ENCODE measurements at places on chromosomes 7 and 10.

DNA sequence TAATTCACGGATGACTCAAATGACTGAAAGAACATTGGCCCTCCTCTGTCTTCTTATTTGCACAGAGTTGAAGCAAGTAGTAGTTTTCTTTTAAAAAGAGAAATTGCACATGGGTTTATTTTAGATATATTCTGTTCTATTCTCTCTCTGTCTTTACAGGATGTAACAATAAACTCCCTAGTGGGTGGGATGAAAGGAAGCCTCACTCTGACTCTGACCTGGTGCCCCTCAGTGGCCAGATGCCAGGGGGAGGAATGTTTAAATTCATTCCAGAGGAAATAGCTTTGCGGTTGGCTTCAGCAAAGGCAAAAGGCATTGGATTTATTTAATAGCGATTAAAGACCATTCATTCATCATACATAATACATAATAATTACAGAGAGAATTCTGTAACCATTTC, 156.4 kb upstream of the MTPN start:
- DNase-seq, result no peak

DNA sequence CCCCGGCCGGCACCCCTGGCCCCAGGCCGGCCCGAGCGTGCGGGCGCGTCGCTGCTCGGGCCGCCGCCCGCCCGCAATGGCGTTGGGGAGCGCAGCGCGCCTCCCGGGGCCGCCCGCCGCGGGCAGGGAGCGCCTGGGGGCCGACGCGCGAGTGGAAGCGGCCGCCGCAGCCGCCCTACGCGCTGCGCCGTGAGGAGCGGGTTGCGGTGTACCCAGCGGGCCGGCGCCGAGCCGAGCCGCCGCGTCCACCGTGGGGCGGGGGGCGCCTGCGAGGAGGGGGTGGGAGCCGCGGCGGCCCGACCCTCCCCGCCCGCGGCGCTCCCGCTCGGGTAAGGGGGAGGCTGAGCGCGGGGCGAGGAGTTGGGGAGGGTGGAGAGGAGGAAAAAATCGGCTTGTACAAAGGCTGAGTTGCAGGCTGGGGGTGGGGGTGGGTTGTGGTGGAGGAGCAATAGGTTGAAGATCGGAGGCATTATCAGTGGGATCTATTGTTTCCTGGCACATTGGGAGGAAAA, 473 bp downstream of the PPP1R9A start:
- DNase-seq, result peak; percentile 16

- DNase-seq, result no peak
These were observed 107.2 kb upstream of the FAM180A start for GRCh38 chr7:135855846-135856245.

GRCh38 chr10:90591629-90592028, 266.2 kb downstream of the HTR7 start:
- DNase-seq, result no peak

DNA sequence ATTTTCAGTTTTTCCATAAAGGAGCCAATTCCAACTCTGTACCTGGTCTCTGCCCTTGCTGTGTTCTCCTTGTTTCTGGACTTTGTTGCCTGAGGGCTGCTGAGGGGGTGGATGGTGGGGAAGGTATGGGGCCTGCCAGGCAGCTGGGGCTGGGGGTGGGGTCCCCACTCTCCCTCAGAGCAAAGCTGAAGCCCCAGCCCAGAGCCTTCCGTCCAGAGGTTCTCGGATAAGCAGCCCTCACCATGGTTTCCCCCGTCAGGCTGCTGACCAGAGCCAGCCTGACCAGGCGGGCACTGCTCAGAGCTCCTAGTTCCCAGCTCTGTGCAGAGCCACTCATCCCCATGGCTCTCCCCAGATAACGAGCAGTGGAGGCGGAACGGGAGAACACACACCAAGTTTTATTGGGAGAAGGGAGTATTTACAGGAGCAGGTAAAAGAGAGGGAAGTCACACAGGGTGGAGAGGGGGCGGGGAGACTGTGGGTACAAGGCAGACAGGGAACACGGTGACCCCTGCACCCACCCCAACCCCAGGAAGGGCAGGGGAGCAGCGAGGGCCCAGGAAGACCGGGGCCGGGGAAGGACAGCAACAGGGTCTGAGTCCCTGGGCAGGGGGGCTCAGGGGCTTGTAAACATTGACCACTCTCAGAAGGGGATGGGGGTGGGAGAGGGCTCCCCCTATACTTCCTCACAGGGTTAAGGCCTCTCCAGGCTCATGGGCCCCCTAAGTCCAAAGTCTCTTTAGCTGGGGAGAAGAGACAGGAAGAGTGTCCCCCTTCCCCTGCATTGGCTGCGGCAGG, 5.8 kb downstream of the GNB2 start:
- DNase-seq, result peak; percentile 8

- no peak for DNase-seq
These were observed 56.2 kb upstream of the ATP6V0A4 start for GRCh38 chr7:138854115-138854645.

DNA sequence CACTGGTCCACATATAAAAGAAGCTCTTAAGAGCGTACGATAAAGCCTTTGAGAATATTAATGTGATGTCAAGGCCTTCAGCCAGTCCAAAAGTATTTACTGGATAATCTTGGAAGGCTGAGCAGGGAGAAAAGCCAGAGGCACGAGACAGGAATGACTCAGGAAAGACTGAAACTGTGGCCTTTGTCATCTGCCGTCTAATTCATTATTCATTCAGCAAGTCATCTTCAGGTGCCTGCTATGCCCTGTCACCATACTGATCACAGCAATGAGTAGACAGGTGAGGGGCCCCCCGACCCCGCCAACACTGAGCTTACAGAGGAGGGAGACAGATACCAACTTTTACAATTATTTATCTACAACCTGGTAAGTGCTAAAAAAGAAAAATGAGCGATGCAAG, 78.9 kb downstream of the VOPP1 start:
- DNase-seq, result no peak

GRCh38 chr10:28640551-28640950, 36.8 kb upstream of the BAMBI start:
- DNase-seq, result no peak

- DNase-seq, result no peak
These were observed 21.6 kb upstream of the UPP1 start for GRCh38 chr7:48067475-48067874.

DNA sequence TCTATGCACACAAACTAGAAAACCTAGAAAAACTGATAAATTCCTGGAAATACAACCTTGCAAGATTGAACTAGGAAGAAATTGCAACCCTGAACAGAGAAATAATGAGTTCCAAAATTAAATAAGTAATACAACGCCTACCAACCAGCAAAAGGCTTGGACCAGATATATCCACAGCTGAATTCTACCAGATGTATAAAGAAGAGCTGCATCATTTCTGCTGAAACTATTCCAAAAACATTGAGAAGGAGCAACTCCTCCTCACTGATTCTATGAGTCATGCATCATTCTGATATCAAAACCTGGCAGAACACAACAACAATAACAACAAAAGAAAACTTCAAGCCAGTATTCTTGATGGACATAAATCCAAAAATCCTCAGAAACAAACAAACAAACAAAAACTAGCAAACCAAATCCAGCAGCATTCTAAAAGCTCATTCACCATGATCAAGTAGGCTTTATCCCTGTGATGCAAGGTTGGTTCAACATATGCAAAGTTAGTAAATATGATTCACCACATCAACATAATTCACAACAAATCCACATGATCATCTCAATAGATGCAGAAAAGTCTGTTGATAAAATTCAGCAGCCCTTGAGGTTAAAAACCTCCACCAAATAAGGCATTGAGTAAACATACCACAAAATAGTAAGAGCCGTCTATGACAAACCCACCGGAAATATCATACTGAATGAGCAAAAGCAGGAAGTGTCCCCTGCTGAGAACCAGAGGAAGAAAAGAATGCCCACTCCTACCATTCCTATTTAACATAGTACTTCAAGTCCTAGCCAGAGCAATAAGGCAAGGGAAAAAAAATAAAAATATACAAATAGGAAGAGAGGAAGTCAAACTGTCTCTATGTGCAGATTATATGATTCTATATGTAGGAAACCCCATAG, 98.2 kb downstream of the PCDH15 start:
- DNase-seq, result no peak

DNA sequence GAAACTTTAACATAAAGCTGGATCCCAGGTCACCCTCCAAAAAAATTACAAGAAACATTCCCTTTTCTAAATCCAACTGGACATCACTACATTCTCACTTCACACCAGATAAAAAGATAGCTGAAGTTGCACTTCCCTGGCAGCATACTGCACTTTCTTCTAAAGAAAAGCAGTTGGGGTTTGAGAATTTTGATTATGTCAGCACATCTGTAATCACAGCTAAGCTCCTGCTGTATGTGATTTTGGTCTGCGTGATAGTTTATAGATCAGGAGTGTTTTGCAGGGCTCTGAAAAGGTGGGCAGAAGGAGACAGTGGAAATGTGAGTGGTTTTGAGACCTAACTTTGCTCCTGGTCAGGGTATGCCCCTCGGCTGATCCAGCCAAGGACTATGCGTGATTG, 199.1 kb upstream of the AKR1E2 start:
- no peak for DNase-seq

GRCh38 chr7:44391171-44391570, 65.8 kb upstream of the CAMK2B start:
- no peak for DNase-seq

GRCh38 chr10:84899268-84899667, 570.9 kb downstream of the CCSER2 start:
- DNase-seq, result no peak

- DNase-seq, result no peak
These were observed 351.9 kb downstream of the CXCL12 start for GRCh38 chr10:44033008-44033407.

DNA sequence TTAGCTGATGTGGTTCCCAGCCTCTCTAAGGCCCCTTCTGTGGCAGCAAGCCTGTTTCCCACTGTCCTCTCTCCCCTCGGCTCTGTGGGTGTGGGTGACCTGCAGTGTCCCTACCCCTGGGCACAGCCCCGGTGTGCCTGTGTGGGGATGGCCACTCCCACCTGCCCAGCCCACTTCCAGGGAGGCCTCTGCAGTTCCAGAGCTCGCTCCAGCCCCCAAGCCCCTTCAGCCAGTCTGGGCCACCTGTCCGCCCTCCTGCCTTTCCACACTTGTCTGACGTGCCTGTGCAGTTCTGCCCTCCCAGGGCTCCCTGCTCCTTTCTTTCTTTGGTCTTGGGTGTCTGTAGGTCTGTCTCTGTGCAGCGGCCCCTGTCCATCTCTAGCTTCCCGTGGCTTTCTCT, 127.0 kb upstream of the PPIF start:
- DNase-seq, result no peak

DNA sequence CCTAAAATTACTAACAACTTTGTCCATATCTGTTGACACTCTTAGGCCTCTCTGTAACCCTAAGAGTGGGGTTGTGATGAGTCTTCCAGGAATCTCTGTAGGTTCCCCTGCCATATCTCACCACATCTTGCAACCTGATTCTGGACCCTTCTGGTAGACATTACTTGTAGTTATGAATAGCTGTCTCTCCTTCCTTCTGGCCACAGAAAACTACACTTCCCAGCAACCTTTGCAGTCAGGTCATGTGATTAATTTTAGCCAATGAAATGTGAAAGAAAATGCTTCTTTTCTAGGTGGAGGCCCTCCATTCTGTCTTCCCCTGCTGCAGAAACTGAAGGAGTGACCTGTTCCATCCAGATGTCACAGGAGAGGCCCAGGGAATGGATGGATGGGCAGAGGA, 147.6 kb upstream of the AOAH start:
- DNase-seq, result peak; percentile 42

DNA sequence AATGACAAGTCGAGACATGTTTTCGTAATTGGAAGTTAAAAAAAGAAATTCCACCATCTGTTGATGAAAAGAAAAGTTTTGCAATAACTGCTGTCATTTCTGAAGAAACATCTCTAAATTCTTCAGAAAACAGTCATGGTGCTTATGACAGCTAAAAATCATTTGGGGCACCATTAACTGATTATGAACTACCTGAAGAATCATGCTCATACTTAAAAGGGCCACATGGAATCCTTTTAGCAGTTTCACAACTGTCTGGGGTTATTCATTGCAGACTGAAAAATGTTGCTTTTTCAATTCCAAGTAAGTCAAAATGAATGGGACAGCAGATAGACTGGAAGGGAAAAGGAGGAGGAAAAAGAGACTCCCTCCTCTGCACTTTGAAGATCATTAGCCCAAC, 134.2 kb downstream of the CHN2 start:
- DNase-seq, result peak; percentile 29

DNA sequence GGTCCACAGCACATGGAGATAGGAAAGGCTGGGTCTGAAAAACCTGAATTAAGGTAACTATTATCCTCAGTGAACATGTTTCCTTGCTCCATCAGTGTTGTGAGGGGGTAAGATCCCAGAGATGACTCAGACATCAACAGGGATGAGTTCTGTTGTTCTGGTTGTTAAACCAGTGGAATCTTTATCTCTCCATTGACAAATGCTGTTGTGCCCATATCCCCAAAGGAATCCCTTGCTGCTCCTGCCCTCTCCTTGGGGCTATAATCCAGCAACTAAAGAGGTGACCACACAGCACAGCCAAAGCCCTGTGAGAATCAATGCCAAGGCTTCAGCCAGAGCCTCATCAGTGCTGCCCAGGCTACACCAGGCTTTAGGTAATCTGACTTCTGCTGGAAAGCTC, 113.4 kb downstream of the JAZF1 start:
- DNase-seq, result no peak

GRCh38 chr7:29883462-29884398, 77.4 kb downstream of the WIPF3 start:
- DNase-seq, result peak; percentile 33

DNA sequence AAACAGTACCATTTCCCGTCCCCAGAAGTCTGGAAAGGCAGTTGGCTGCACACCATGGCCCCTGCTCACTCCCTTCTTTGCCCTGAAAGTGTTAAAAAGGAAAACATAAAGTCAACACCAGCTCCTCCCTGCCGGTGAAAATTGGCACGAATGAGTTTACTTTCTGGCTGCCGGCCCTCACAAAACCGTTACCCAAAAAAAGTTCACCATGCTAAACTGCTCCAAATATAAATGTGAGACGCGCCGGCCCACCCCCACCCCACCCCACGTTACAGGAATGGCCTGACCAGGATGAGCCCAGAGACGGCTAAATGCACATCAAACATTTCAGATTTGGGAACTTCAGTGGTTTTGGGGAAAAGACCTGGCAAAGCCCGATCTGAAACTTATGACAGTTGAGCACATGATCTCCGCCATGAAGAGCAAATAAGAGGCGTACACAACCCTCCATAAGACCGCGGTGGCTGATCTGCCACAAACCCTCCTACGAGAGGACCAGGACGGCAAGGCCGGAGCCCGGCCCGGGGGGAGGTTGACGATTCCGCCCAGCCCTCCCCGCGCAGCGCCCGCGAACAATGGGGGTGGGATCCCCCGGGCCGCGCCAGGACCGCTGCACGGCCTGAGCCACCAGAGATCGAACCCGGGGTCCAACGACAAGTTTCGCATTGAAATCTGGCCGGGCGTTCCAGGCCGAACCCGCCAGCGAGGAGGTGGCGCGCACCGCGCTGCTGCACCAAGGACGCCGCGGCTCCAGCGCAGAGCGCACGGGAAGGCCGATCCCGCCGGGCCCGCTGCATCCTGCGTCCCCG, 952 bp downstream of the DIP2C start:
- peak; percentile 6 for DNase-seq

All from hematopoietic multipotent progenitor cell treated with erythropoietin and hydrocortisone succinate and interleukin-3 and kit ligand, for 6 days (in vitro differentiated cells).